ENCODE measurements at places on chromosomes 7 and 10.

GRCh38 chr7:47104206-47104549, 477.7 kb downstream of the TNS3 start:
- no peak for DNase-seq

DNA sequence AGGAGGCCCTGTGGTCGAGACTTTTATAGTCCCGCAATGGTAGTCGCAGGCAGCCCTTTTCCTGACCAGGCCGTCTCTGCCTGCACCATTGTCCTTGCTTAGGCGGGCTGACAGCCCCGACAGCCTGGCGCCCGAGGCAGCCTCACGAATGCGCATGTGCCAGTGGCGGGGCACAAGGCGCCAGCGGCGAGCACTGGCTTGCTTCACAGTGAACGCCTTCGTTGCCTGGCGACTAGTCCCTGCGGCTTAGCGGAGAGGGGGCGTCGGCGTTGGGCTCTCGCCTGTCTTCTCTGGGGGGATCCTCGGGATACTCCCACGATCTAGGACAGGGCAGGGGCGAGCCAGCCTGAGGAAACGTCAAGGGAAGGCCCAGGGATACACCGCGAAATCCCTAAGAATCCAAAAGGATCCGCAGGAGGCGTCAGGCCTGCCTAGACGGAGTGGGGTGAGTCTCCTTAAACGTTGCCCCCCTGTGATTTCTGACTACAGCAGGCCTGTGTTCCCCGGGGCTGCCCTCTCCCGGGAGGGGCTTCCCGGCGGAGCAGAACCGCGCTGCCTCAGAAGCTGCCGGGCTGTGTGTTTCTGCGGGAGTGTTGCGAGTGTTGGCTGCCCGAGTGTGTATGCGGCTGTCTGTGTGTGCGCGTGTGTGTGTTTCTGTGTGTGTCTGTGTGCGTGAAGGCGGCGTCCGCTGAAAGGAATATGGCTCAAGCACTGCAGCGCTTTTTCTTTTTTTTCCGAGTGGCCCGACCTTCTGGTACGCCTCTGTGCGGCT, 20.5 kb upstream of the ZNF273 start:
- peak; percentile 34 for DNase-seq

GRCh38 chr7:32616625-32617024, 121.3 kb downstream of the AVL9 start:
- no peak for DNase-seq

DNA sequence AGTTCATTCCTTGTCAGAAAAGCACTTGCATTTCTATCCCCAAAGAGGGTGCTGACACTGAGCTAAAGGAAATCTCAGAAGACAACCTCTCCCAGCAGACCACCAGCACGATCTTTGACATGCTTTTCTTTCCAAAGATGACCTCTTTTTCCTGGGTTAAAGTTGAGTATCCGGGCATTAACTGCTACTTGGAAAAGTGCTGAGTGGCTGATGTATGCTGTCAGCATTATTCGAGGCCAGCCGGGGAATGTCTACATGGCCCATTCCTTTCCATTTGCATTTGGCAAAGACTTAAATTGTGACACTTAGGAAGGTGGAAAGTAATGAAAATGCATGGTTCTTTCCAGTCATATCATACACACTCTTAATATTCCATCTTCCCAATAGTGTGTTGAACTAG, 90.6 kb upstream of the SKAP2 start:
- no peak for DNase-seq

GRCh38 chr7:151626422-151627115, 106.9 kb upstream of the RHEB start:
- no peak for DNase-seq

- no peak for DNase-seq
Observed at GRCh38 chr10:34015700-34016099, 681.2 kb upstream of the NRP1 start.

- DNase-seq: no peak
Observed at GRCh38 chr10:59807629-59808620, 54.7 kb upstream of the MRLN start.

DNA sequence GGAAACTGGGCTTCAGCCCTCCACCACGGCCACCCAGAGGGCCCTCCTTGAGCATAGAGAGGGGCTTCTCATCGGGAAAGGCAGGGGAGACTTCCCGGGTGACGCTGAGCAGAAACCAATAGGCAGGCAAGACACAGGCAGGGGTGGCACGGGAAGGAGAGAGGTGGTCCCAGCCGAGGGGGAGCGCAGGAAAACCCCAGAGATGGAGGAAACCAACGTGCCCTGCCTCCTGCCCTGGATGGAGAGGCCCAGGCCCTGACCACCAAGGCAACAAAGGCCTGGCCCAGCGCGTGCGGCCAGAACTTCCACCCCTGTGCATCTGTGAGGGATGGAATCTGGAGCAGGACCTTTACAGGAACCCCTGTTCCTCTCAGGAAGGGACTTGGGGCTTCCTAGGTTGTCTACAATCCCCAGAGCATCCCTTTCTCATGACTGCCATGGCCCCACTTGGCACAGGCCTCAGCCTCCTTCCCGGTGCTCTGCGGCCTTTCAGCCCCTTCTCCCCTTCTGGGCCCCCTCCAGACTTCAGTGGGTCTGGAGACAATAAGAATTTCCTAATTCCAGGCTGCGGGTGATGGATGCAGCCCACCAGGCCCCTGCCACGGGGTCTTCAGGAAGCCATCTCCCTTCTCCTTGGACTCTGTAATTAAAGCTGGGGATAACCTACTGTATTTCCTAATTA, 137.0 kb upstream of the RET start:
- no peak for DNase-seq

DNA sequence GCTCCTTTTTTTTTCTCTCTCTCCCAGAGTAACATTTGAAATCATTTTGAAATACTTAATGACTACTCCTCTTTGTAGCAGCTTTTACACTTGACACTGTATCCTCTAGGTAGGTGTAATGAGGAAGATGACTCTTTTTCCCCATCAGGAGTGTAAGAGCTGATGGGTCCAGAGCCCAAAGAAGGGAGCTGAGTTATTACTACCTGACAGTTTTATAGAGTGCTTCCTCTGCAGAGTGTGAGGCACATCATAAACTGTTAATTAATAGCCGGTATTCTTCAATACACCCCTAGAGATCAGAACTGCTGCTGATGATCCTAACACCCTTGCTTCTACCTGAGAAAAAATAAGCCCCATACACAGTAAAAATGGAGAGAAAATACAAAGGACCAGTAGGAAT, 279.8 kb upstream of the SEMA3A start:
- no peak for DNase-seq

GRCh38 chr10:49365675-49366415, 30.0 kb downstream of the DRGX start:
- no peak for DNase-seq
